ENCODE measurements at places on chromosomes 16 and 17.

DNA sequence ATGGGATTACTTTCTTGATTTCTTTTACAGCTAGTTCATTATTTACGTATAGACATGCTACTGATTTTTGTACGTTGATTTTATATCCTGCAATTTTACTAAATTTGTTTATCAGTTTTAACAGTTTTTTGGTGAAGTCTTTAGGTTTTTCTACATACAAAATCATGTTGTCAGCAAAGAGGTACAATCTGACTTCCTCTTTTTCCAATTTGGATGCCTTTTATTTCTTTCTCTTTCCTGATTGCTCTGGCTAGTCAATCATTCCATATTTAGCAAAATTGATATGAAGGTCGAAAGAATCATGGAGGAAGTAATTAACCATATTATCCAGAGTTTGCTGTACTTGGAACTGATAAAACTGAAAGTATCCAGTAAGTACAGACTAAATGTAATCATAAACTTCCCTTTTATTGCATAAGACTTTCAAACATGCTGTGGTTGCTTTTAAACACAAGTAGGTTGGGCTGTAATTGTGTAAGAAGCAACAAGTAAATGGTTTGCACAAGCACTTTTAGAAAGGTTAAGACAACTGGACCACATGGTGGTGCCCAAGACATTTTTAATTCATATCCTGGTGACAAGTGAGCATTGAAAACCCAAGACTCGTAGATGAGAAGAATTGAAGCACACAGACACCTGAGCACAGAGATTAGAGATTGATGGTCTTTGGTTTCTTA lies 8.4 kb downstream of the GDE1 start:
- DNase-seq, result no peak

GRCh38 chr17:29714146-29714545 lies 91.4 kb upstream of the CORO6 start:
- no peak for DNase-seq

GRCh38 chr16:23145186-23145585 lies 4.1 kb downstream of the USP31 start:
- peak; percentile 42 for DNase-seq

DNA sequence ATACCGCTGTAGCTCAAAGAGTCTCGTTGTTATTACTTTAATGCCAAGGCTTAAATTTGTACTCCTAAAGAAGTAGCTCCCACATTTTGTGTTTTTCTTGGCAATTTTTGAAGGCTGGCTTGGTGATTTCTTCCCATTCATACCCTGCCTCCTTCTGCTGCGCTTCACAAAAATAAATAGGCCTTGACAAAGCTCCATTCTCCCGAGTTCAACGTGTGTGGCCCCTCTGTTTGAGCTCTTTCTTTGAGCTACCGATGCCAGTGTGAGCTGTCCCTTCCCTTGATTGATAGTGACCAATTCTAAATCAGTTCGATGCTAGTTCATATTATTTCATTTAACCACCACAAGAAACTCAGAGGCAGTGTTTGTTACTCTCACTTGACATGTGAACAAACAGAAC lies 96.8 kb downstream of the MAP2K6 start:
- DNase-seq, result peak; percentile 14

GRCh38 chr16:68247400-68247799 lies 2.2 kb downstream of the PLA2G15 start:
- no peak for DNase-seq

DNA sequence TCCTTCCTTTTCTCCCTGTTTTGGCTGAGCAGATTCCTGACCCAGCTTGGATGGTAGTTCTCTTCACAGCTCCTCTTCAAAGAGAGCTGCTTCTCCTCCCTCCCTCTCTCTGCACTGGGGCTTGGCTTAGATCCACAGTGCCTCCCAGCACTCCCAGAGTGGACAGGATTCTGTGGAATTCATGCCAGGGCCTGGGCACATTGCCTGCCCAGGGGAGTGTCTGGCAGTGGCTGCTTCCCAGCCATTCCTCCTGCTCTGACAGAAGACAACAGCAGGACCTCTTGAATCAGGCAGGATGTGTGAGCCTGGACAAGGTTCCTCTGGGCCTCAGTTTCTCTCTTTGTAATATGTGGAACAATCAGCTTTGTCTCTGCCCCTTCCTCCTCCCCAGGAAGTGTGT lies 4.5 kb upstream of the MMP28 start:
- DNase-seq, result peak; percentile 75

DNA sequence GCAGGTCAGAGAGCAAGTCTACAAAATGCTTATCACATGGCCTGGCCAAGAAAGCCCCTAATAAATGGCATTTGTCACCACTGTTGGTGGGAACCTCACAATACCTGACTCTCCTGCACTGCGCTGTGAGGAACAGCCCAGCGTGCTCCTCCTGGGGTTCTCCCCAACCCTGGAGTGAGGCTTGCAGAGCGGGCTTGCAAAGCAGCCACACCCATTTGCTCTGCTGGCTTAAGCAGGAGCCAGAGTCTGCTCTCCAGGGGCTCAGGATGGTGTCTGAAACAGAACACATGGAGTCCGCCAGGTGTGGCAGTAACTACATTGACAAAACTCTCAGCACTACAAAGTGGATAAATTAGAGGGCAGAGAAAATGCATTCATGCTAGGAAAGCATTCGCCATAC lies 331.0 kb upstream of the CCL2 start:
- no peak for DNase-seq

- no peak for DNase-seq
Observed at GRCh38 chr17:1729966-1730325, 5.4 kb downstream of the WDR81 start.

GRCh38 chr17:2978991-2979390 lies 84.4 kb downstream of the OR1D5 start:
- no peak for DNase-seq

DNA sequence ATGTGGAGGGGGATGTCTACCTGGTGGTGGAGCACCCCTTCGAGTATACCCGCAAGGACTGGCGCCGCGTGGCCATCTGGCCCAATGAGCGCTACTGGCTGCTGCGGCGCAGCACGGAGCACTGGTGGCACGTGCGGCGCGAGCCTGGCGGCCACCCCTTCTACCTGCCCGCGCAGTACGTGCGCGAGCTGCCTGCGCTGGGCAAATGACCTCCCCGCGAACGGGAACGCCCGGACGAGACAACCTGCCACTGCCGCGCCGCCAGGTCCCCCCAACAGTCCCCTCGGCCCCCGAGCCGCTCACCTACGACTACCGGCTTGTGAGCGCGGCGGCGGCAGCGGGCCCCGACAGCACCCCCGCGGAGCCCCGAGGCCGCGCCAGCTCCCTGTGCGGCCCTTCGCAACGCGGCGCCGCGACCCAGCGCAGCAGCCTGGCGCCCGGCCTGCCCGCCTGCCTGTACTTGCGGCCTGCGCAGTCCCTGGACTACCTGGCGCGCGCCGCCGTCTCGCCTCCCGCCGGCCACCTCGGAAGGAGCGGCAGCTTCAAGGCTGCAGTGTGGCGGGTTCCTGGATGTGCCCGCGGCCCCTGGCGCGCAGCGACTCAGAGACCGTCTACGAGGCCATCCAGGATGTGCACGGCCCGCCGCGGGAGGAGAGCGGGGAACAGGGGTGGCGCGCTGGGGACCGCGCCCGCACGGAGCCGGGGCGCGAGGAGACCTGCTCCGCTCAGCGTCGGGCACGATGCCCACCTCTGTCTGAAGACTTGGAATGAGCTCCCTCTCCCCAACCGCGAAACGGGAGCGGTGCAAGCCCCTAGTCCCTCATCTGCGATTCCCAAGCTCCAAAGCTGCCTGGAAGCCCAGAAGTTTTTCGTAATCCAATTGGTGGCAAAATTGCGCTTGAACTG lies 48.7 kb upstream of the AMZ2 start:
- peak; percentile 21 for DNase-seq

DNA sequence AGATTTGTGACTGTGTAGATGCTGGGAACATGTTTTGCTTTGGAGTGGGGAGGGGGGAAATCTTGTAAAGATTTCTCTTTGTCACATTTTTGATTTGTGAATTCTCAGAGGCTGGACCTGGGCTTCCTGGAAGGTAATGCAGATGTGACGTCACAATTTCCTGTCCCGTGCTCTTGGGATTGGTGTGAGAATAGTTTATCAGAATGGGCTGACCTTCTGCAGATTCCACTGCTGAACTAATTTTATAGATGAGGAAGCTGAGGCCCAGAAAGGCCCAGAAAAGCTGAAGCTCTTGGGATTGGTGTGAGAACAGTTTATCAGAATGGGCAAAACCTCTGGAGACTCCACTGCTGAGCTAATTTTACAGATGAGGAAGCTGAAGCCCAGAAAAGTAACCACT lies 34.0 kb downstream of the HS3ST3B1 start:
- no peak for DNase-seq

GRCh38 chr17:27824176-27824715 lies 23.9 kb upstream of the NOS2 start:
- no peak for DNase-seq

GRCh38 chr16:56372013-56372634 lies 53.2 kb downstream of the AMFR start:
- DNase-seq, result no peak

- DNase-seq, result no peak
Observed at GRCh38 chr17:73541111-73541510, 103.1 kb downstream of the SDK2 start.

GRCh38 chr16:88793251-88793954 lies 8.4 kb upstream of the PIEZO1 start:
- no peak for DNase-seq

DNA sequence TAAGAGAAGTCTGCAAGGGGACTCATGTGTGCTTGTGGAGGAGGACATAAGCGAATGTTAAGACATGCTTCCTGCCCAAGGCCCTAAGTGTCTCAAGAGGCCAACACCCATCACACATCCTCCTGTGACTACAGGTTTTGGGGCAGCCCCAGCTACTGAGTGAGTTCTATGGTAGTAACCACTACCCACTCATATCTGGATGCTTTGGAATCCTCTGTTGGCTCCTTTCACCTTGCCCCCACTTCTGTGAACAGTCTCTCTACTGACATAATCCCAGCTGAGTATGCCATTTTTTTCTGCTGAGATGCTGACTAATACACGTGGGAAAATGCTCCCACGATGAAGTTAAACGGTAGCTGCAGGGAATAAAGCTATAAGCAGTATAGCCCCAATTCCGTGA lies 153.5 kb downstream of the VPS53 start:
- DNase-seq, result no peak

DNA sequence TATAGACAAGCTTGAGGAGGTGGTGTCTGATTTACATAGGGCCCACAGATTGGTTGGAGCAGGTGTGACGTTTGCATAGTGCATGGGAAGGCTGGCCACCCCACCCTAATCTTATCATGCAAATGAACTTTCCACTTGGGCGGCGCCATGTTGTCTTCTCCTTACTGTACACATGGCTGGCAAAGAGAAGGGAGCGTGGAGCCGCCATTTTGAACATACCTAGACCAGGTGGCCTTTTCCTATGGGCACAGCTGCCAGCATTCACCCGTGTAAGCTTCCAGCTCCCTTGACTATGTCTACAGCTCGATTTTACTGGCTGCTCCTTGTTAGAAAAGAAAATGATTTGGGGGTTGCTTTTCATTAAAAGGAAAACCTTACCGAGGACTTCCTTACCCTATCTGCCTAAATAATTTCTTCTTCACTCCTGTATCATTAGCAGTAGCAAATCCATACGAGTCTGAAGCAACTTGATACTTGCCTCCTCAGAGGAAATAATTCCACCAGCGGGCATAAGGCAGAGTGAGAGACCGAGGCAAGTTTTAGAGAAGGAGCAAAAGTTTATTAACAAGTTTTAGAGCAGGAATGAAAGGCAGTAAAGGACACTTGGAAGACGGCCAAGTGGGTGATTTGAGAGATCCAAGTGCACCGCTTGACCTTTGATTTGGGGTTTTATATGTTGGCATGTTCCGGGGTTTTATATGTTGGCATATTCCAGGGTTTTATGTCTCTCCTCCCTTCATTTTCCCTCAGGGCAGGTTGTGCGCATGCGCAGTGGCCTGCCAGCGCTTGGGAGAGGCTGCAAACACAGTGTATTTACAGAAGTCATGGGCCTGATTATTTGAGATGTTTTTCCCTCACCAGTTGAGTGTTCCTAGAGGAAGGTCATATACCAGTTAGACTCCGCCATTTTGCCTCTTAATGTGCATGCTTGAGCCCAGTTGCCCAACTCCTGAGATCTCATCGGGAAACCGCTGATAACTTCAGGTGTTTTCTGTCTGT lies 65.7 kb downstream of the MARF1 start:
- no peak for DNase-seq

DNA sequence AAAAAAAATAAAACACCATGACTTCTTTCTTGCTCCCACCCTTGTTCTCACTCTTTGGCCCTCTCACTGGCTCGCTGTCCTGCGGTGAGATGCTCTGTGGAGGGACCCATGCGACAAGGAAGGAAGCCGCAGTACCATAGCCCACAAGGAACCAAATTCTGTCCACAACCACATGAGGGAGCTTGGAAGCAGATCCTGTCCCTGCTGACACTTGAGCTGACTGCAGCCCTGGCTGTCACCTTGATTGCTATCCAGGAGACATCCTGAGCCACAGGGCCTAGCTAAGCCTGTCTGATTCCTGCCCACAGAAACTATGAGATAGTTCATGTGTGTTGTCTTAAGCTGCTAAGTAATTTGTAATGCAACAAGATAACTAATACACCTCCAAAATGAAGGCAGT lies 4.8 kb upstream of the MT2A start:
- no peak for DNase-seq

DNA sequence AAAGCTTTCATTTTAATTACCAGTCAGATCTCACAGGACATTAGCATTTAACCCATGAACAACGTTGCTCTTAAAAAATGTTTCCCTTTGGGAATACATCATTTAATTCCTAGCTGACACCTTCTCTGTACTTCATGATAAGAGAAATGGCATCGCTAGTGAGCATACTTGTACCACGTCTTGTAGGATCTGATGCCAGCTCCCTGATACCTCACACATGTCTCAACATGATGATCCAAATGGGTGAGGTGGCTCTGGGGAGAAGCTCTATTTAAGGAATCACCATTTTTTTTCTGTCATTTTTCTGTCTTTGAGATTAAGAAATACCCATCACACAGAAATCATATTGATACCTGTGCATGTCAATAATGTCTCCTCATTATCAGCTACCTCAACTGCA lies 772.1 kb upstream of the CA10 start:
- DNase-seq, result no peak

DNA sequence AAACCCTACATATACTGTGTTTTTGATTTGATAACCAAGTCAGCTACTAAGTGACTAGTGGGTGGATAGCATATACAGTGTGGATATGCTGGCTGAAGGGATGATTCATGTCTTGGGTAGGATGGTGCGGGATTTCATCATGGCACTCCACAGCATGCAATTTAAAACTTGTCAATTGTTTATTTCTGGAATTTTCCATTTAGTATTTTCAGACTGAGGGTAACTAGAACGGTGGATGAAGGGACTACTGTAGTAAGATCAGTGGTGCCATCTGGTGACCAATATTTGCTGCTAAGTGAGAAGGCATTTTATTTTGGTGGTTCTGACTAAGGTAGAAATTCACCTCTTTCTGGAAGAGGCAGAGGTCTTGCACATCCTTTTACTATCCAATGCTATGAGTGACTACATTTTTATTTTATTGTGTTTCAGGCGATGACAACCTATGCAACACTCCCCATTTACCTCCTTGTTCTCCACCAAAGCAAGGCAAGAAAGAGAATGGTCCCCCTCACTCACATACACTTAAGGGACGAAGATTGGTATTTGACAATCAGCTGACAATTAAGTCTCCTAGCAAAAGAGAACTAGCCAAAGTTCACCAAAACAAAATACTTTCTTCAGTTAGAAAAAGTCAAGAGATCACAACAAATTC lies 3.1 kb downstream of the CDC6 start:
- DNase-seq, result peak; percentile 86

- peak; percentile 100 for DNase-seq
Observed at GRCh38 chr17:45317111-45317928, 500 bp upstream of the MAP3K14 start.

- no peak for DNase-seq
Observed at GRCh38 chr16:1990351-1991134, 773 bp downstream of the SYNGR3 start.
